Left hindlimb (tissue), 1 donor: ENCODE measurements at places on chromosomes 1 and 21.
A peak's percentile ranks its signal among the peaks of the same experiment; 100 is the strongest.

DNA sequence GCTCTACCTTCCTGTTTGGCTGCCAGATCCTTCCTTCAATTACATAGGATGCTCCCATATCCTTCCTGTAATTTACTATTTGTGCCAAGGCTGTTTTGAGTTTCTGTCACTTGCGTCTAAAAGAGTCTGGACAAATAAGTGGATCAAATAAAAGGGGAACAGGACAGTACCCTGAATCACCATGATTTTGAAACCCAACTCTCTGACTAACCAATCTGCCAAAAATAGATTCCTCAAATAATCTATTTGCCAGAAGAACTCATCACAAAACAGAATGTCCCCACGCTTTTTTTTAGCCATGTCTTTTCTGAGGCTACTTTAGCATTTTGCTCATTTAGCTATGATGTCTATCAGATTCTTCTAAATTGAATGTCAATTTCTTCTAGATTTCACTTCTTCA is 392.6 kb downstream of the NTNG1 start:
- no peak for DNase-seq

DNA sequence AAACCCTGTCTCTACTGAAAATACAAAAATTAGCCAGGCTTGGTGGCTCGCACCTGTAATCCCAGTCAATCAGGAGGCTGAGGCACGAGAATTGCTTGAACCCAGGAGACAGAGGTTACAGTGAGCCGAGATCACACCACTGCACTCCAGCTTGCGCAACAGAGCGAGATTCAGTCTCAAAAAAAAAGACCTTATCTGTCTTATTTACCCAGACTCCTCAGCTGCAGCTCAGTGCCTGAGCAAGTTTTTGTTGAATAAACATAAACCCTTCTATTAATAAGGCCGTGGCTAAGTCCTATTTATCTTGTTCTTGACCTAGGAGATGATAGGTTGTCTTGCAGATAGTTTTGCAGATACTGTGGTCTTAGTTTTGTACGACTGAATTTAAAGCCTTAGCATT is 136.4 kb upstream of the TMEM51 start:
- no peak for DNase-seq

DNA sequence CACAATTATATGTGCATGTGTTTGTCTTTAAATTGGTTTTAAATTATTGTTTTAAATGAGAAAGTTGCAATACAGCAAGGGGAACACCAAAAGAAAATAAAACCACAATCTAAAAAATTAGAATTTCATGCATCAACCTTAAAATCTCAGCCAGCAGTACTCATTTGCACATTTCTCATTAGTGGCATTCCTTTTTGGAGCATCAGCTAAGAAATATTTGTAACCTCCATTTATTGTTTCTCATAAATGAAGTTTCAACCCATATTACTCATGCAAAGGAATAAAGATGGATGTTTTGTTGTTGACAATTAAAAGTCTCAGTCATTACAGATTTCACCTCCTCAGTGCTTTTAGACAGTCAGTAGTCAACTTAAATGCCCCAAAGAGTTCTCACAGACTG is 160.1 kb downstream of the TBX15 start:
- DNase-seq = no peak

DNA sequence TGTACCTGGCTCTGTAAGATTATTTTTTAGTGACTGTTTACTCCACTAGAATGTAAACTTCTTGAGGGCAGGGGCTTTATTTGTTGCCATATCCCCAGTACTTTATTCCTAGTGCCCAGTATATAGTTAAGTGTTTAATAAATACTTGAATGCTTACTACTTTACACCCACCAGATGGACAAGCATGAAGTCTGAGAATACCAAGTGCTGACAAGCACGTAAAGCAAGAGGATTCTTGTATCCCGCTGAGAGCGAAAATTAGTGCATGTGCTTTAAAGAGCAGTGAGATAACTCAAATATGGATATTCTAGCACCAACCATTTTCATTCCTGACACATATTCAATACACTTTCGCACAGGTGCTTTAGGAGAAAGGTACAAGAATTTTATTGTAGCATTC is 1.5 kb upstream of the SCCPDH start:
- DNase-seq = no peak

DNA sequence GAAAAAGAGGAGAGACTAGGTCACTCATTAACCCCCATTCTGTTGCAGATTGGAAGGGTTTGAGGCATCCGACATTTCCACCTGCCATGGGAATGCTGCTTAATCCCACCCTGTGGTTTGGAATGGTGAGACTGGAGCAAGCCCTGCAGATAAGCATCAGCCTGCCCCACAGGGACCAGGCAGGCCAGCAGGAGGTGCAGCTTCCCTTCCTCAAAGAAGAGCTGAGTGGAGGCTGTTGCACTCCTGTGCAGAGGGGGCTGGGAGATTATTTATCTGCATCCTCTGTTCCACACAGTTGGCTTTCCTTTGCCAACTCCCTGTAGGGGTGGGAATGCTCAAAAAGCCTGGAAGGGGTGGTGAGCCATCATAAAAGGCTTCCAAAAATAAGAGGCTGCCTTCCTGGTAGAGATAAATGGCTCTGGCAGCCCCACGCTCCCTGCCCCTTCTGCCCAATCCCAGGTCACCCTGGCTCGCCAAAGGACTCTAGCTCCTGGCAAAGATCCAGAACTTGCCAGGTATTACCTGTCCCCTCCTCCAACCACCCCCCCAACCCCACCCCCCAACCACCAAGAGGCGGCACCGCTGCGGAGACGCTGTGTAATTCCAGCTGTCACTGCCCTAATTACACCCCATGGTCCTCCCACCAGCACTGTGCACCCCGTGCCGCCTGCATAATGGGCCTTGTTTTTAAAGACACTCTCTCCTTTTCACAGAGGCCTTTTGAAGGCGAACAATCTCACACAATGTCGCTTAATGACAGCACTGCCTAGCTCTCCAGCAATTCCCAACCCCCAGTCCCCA is 83.0 kb upstream of the ZC3H12A start:
- DNase-seq = no peak

- no peak for DNase-seq
These were observed 16.2 kb downstream of the CSRP1 start for GRCh38 chr1:201490708-201491131.

- no peak for DNase-seq
These were observed 30.0 kb downstream of the MFSD2A start for GRCh38 chr1:39984951-39985350.

DNA sequence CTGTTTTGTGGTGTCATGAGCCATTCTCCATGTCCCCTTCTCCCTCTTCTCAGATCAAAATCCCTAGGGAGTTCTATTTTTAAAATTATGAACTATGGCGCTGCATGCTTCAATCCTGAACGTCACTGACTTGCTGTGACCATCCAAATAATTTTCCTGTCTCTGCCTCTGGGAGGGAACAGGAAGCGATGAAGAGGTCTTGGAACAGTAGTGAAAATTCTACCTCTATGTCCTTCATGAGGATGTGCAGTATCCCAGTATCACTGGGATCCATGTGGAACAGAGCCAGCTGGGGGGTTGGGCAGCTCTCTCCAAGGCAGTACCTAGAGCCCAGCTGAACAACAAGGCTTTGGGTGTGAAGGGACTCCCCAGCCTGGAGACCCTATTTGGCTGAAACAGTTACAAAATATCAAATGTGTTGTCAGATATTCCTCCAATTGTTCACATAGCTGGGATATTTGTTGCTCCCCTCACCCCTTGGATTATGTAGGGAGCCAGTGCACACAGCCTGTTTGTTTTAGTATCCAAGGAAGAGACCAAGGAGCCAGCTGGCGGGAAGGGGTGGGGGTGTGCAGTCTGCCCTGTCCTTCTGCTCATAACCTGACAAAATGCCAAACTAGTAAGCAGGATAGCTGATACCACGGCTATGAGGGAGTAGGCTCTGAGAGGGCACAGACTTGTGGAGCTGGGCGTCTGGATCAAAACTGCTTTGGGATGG is 7.6 kb downstream of the DCLRE1B start:
- peak; percentile 74 for DNase-seq

- DNase-seq = peak; percentile 68
These were observed 730 bp downstream of the CDC42SE1 start for GRCh38 chr1:151058692-151059091.

DNA sequence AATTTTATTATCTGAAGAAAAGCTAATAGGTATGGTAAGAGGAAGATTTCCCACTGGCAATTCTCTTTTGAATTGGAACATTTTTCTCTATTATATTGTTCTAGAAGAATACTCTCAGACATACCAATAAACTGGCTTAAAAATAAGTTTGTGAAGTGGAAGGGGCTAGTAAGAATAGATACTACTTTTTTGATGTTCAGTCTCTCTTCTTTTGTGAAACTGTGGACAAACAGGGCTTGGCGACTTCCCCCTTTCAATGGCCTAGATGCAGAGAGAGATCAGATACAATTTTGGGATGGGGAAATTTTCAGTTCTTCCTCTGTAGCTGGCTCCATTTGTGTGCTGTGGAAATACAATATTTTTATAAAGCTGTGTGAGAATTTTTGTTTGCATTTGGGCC is 2.5 kb downstream of the PBX1 start:
- no peak for DNase-seq

GRCh38 chr21:25901330-25901979 is 166.7 kb downstream of the GABPA start:
- DNase-seq = no peak

- DNase-seq = no peak
These were observed 38.8 kb downstream of the CDCP2 start for GRCh38 chr1:54114001-54114400.

DNA sequence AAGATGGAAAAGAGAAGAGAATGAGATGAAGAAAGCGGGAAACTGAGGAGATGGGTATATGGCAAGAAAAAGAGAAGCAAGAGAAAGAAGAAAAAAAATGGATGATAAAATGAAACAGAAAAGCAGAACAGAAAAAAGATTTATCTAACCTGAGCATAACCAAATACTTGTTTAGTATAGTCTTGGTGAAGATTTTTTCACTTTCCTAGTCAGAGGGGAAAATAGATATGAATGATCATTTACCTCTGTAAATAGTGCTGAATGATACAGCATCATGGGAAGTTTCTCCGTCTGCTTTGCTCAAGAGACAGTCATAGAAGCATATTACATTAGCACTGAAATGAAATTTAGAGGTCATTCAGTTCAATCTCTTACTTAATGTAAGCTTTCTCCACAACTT is 36.1 kb upstream of the PLPPR4 start:
- DNase-seq = no peak

GRCh38 chr1:19529664-19530063 is 44.3 kb upstream of the CAPZB start:
- DNase-seq = peak; percentile 54

DNA sequence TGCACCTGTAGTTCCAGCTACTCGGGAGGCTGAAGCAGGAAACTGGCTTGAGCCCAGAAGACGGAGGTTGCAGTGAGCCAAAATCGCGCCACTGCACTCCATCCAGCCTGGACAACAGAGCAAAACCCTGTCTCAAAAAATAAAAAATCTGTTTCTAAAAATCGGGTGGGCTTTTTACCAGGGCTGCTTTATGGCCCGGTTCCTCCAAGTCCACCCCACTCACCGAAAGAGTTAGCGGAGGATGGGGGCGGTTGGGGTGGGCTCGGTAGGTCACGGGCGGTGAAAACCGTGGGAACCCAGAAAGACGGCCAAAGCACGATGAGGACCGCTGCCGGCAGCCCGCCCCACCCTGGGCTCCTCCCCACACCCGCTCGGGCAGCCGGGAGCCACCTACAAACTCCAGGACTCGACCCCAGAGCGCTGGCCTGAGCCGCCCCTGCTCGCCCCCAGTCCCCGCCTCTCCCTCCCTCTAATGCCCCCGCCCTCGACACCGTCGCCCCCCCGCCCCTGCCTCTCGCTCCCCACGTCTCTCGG is 846 bp upstream of the PER3 start:
- DNase-seq = no peak

DNA sequence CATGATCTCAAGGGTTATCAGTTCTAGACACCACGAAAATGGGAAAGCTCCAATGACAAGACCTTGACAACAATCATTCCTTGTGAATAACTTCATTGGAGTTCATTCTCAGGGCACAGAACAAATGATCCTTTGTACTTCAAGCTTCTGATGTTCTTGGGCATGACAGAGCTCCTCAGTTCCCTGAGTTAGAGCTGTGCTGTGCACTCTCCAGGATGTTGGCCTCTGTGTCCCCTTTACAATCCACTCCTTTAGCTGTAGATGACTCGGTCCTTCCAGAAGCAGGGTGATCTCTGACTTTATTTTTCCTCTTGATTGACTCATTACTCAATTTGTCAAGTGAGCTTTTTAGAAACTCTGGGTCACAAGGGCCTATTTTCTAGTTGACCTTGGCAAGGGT is 3.9 kb upstream of the FAM78B start:
- DNase-seq = no peak

DNA sequence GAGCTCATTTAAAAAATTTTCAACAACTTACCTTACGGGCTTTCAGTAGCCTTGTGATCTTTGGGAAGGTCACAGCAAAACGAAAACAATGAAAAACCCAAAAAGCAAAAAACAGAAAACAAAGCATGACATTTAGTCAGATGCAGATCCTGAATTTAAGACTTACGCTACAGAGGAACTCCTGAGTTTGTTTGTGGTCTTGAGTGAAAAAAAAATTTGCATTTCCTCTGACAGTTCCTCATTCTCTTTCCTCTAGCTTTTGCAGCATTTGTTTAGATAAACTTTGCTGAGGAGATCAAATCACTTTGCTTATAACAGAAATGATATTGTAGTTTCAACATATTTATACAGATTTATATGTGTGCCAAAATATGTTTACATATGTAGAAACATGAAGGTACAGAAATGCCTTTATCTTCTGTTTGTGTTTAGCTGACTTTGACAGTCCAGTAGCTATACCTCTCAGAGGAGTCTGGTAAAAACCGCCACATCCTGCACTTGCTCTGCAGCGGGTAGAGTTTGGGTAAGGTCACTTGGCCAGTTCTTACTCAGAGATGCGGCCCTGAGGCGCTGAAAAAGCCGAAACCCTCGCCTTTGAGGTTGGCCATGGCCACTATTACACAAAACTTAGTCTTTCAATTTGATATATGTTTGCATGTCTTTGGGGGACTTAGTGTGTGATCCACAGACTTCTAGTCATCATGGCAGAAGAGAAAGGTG is 142.5 kb downstream of the TNR start:
- DNase-seq = no peak

DNA sequence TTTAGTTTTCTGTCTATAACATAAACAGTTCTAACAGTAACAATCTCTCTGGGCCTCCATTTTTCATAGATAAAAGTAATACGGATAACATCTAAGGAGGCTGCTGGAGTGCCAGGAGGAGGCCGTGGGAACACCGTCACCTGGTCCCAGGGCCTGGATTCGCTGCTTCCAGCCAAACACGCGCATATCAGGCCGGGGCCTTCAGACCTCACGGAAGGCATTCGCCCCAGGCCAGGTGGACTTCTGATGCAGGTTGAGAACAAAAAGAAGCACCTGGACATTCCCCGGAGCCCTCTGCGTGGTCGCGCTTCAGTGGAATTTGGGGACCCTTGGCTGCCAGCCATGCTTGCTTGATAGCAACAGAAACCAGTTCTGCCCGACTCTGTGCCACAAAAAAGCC is 113.1 kb upstream of the GUCA2B start:
- DNase-seq = no peak
